Stimulated activated CD4-positive, alpha-beta T cell treated with anti-CD3 and anti-CD28 coated beads, Interleukin-15, amount 100 ng/mL, for 1 hour (primary cell): ENCODE measurements at places on chromosomes 11 and 22.

DNA sequence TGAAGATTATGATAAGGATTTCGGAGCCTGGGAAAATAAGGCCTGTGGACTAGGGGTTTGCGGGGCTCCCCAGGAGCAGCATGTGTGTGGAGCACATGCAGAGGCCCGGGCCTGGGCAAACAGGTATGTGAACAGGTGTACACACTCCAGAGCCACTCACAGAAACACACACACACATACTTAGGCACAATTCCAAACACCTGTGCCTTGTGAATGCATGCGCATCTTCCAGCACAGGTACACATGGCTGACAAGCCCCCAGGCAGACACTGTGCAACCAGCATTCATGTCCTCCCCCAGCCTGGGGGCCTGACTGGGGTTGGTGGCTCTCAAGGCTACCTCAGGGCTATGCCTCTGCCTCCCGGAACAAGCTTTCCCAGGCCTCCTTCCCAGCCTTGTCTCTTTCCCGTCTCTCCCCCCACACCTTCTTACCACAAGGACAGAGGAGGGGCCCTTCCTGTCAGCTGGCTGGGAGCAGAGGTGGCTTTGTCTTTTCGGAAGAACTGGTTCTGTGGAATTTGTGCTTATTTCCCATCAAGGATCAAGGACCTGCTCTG is 2.6 kb upstream of the P2RY6 start:
- DNase-seq, result no peak

DNA sequence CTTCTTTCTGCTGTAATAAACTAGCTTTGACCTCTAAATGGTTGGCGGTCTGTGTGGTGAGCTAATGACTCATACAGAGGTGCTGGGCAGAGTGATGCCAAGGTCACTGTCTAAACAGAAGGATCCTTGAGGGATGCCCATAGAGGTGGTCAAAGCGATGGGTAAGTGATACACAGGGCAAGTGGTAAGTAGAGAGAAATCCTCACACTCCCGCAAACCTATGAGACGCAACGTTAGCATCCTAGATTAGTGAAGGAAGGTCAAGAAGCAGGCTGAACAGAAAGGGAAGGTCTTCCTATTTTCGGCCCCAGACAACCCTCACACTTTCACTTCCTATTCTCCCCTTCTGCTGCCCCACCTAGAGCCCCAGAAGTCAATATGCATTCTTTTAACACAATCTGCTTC is 65.6 kb upstream of the SESN3 start:
- no peak for DNase-seq

DNA sequence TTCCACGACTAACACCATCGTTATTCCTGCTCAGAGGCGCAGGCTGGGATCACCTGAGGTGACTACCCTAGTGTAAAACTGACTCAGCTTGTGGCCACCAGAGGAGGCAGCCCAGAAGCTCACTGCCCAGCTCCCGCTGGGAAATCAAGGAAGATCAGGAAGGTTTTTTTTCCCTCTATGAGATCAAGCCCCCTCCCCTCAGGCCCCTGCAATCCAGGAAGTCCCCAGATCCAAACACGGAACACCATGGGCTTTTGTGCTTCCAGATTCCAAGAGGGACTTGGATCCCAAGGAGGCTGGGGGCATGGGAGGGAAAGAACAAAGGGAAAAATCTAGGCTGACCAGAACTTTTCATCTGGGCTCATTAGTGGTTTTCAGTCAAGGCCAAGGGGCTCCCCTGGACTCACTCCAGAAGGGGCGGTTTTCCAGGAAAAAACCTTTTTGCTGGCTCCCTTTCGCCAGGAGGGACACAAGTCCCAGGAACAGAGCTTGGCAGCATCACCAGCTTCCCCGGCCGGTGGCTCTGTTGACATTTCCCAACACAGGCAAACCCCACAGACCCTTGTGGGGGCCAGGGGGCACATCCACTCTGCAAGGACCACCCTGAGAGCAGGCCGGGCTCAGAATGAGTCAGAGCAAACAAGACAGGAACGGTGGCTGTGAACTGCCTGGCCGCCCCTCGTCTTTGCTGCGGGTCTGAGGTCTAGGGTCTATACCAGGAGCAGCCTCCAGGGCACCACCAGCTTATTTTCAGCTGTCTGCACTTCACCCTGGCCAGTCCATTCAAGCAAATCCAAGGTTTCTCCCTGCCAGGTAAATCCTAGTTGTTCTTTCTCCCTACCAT is 36.8 kb downstream of the MYH9 start:
- DNase-seq, result no peak

DNA sequence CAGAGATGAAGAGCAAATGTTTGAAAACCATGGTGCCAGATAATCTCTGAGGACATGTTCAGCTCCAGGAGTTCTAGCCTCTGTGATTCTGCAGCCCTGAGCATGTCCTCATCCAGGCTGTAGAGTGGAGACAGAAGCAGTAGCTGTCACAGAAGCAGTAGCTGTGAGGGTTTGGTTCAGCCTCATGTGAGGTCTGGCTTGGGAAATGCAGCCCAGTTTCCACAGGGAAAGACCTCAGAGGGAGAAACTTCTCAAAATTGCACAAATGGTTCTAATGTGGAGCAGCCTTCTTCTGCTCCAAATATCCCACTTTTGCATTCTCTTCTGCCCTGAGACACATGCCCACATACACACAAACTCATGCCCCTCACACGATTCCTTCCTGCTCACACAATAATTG is 48.4 kb downstream of the DBX1 start:
- no peak for DNase-seq

- no peak for DNase-seq
Measured at GRCh38 chr11:95108159-95108611, 18.5 kb downstream of the ENDOD1 start.
